ENCODE measurements at places on chromosomes 1 and 21.

DNA sequence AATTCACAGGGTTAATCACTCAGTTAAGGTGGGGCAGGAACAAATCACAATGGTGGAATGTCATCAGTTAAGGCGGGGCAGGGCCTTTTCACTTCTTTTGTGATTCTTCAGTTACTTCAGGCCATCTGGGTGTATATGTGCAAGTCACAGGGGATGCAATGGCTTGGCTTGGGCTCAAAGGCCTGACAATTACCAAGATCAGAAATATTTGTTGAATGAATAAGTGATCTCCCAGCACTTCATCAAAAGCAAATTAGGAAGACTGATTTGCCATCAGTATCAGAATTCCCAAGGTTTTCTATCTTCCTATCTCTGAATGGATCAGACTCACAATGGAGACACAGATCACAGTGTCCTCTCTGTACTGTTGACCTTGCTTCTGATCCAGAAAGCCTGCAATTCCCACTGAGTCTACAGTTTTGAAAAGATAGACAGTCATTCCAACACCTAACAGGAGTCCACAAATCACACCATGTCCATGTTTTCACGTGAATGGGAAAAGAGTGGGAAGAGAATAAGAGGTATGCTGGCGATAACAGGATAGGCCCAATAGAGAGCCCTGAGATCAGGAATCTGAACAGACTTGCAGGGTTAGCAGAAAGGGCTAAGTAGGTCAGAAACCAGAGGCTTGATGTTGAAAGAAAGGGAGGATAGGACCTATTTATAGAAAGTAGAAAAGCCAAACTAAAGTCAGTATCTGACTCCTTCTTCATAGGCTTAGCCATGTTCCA lies 75.3 kb downstream of the KCNK1 start:
- no peak for DNase-seq

- DNase-seq = no peak
Observed at GRCh38 chr1:173934440-173934839, 17.3 kb upstream of the SERPINC1 start.

DNA sequence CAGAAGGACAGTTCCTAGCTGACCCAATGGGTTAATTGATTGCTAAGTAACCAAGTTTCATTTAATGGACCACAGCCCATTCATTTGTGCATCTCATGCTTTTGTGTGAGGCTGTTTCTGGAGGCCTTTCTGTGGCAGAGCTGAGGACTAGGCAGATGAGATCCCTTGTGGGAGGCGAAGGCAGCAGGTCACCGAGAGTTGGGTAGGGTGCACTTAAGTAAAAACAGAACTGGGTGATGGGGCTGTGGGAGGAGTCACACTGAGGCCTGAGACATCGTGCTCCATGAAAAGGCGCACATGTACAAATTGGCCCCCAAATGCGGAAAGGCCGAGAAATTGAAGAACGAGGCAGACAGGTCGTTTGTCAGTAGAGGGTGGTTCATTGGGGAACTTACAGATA lies 60.9 kb downstream of the S100B start:
- DNase-seq = no peak

- DNase-seq = no peak
Observed at GRCh38 chr1:110218137-110218536, 8.0 kb downstream of the KCNC4 start.

GRCh38 chr1:159936273-159936904 lies 9.0 kb downstream of the IGSF9 start:
- DNase-seq = peak; percentile 57

DNA sequence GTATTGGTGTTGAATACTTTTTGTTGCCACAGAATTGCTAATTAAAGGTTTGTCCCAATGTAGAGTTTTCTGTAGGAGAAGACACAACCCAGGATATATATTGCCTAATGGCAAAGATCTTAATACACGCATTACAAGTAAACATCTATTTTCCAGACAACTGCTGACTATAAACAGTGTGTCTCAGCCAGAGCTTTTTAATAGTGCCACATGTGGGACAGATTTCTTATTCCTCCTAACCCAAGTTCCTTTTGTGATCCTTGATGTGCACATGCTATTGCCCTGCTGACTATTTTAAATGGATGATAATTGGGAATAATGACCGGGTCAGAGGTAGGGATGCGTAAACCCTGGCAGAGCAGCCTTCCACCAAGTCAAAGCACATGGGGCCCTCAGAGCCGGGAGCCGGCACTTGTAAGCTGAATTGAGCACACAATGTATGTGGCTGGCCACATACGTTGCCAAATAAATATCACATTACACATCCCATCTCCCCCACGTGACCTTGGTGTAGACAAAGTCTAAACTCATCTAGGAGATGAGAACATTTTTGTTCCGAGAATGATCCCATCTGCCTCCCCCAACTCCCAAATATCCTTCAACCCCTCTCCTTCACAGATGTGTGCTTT lies 209.8 kb upstream of the NFIA start:
- DNase-seq = no peak

GRCh38 chr1:229323201-229323600 lies 19.6 kb downstream of the CCSAP start:
- no peak for DNase-seq

DNA sequence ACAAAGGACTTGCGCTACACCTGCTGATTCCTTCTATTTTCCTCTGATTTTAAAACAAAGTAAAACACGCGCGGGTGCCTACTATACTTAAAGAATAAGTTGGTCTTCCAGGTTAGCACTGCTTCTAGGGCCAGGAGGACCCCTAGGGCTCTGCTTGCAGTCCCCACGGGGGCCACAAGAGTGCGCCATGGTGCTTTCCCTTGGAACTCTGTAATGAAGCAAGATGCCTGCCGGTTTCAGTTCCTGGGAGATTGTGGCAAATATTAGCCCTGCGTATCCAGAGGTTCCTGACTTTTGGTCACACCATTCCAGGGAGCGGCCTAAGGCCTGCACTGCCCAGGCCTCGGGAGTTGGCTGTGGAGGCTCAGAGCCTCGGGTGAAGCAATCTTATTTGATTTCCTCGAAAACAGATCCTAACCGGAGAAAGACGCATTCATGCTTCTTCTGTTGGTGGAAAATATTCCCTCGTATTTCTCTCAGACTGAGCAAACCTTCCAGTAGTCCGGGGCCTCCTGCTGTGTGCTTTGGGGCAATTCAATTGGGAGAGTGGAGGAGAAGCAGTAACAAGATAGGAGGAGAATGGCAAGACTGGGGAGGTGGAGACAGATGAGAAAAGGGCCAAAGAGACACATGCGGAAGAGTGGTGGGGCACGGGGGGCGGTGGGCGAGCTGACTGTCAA lies 25.3 kb downstream of the ADAM30 start:
- DNase-seq = peak; percentile 89

DNA sequence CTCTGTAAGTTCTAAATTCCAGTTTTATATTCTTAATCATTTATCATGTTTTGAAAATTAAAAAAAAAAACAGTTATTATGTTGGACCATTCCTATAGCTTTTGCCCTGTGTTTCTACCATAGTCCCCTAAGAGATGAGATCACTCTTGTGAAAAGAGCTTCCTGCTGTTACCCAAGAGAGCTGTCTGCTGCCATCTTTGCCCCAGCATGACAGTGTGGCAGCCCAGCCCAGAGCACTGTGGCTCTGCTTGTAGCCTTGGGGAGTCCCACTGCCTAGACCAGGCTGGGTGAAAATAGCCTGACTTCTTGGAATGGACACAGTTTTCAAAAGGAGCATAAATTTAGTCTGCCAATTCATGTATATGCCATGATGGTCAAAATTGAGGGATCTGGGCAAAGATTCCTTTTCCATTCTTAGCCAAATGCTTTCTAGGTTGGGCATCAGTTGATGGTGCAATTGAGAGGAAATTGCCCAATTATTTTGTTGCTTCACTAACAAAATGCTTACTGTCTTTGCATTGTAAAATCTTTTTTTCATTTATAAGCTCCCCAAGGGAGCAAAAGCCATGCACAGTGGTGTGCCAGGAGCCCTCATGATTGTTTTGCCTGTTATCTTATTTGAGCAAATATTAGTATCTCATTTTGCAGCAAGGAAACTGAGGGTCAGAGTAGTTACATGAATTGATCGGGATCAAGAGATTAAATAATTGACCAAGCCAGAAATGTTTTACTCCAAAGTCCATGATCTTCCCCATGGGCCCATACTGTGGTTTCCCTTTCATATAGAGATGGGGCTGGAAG lies 72.8 kb downstream of the ETS2 start:
- DNase-seq = peak; percentile 38

DNA sequence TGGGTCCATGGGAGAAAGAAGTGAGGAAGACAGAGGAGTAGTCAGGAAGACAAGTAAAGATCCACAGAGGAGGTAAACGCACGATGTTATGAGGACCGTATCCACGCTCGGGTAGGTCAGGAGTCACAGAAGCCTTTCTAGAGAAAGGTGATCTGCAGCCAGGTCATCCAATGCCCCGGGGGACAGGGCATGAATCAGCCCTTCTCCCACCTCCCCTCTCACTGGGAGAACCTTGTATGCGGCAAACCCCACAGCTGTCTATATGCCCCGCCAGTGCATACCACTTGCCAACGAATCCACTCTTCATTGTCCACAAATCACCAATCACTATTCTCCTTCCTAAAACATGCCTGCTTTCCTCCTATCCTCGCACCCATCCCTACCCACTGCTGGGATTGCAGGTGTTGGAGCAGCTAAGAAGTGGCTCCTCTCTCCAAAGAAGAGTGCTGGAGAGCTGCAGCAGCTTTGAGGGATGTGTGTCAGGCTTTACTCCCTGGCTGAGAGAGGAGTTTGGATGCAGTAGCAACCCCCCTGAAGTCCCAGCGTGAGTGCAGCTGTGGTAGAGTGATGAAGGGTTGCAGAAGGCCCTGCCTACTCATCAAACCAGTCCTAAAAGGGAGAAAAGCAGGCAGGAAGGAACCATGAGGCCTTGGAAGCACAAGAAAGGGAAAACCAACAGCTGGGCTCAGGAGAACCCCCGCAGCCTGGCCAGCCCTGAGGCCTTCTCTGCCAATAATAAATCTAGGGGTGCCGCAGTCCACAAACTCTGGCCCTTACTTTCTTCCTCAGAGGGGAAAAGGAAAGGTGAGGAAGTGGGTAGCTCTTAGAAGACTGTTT lies 102.2 kb upstream of the GADD45A start:
- no peak for DNase-seq

DNA sequence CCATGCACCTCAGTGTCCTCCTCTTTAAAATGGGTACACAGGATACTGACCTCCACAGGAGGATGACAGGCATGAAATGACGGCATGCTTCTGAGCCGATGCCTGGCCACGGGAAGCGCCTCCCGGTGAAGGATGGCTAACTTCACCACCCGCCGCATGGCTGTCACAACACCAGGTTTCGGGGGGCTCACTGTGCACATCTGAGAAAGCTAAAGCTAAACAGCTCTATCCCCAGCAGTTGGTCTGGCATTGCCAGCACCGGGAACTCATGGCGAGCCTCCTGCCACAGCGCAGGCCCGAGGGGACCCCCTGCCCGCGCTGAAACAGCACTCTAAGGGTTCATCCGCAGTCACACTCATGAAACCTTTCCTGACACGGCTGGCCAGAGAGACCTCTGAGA lies 16.0 kb downstream of the NPHP4 start:
- DNase-seq = no peak

- no peak for DNase-seq
Observed at GRCh38 chr1:202237052-202237451, 43.5 kb downstream of the LGR6 start.

- no peak for DNase-seq
Observed at GRCh38 chr1:75257424-75257823, 123.2 kb downstream of the LHX8 start.

DNA sequence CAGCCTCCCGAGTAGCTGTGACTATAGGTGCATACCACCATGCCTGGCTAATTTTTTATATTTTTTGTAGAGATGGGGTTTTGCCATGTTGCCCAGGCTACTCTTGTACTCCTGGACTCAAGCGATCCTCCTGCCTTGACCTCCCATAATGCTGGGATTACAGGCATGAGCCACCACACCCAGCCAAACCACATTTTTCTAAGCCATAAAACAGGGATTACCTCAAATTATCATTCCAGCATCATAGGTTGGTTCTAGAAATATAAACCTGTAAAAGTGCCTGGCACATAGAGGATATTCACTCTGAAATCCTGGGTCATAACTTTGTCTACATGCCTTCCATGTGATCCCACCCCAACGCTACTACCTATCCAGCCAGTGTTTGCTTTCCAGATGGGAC lies 59.4 kb upstream of the JAK1 start:
- no peak for DNase-seq

GRCh38 chr1:198890214-198890930 lies 251.5 kb downstream of the PTPRC start:
- DNase-seq = peak; percentile 65

- no peak for DNase-seq
Observed at GRCh38 chr1:91765880-91766443, 120.0 kb downstream of the TGFBR3 start.

GRCh38 chr1:161000736-161001480 lies 20.0 kb downstream of the F11R start:
- DNase-seq = no peak

GRCh38 chr1:14862114-14862771 lies 263.8 kb downstream of the KAZN start:
- DNase-seq = no peak

DNA sequence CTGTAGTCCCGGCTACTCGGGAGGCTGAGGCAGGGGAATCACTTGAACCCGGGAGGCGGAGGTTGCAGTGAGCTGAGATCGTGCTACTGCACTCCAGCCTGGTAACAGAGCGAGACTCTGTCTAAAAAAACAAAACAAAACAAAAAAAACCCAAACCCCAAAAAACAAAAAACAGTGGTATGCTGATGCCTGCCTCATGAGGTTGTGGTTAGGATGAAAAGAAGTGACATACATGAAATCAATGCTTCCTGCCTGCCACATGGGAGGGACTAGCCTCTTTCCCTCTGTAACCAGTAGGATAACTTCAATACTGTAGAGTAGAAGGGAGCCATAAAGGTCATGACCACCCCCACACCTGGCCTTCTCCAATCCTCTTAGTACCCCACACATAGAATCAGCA lies 55.2 kb downstream of the TENT5C start:
- no peak for DNase-seq

DNA sequence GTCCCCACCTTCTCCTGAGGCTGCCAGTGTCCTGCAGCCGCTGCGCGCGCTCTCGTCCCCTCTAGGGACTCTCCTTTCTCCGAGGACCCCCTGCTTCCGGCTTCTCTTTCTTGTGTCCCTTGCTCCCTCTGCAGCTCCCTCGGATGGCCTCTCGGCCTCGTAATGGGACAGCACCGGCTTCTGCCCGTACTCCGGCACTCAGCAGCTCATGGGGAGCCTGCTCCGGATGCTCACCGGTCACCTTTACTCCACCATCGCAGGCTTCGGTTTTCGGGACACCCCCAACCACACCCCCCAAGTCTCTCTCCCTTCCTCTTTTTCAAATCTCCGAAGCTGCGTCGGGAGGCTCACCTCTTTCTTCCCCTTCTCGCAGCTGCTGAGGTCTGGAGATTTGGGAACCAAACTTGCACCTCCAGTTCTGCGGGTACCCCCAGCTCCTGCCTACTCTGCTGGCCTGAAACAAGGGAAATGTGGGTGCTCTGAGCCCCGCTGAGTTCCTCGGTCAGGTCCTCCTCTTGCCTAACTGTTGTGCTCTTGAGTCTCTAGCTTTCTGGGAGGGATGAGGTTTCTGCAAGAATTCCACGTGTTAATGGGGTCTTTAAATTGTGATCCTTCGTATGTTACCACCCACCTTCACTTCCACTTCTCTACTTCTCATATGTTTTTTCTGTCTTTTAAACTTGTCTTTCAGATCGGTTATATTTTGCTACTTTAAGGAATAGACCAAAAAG lies 930 bp downstream of the CDC14A start:
- peak; percentile 7 for DNase-seq
